Endothelial cell (in vitro differentiated cells): ENCODE measurements at places on chromosomes 13 and 19. TPM values are rescaled to one million over a fixed set of nuclear protein-coding genes. Genes with fewer than 3 reads are reported as not detected.

- DNase-seq = no peak
Measured at GRCh38 chr13:112356190-112356589, 20.0 kb upstream of the SPACA7 start.

GRCh38 chr13:54660277-54660676 lies 1631.7 kb downstream of the OLFM4 start:
- DNase-seq = no peak

GRCh38 chr13:39616087-39616694 lies 13.2 kb upstream of the LHFPL6 start:
- peak; percentile 64 for DNase-seq

DNA sequence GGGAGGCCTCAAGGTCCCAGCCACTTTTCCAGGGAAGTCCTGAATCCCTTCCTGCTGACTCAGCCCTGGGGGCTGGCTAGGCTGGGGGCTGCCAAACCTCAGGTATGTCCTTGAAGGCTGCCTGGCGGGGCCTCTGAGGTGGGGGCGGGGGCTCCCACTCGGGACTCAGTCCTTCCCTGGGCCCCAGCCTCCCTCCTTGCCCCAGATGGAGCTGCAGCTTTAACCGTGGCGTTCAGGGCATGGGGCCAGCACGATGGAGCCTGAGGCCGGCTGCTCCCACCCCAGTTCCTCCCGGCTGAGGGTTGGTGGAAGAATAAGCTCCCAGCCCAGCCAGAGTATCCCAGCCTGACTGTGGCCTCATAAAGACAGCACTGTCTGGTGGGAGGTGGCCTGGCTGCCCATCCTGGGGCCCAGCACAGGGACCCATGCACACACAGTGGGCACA lies 12.4 kb downstream of the CILP2 start:
- no peak for DNase-seq

DNA sequence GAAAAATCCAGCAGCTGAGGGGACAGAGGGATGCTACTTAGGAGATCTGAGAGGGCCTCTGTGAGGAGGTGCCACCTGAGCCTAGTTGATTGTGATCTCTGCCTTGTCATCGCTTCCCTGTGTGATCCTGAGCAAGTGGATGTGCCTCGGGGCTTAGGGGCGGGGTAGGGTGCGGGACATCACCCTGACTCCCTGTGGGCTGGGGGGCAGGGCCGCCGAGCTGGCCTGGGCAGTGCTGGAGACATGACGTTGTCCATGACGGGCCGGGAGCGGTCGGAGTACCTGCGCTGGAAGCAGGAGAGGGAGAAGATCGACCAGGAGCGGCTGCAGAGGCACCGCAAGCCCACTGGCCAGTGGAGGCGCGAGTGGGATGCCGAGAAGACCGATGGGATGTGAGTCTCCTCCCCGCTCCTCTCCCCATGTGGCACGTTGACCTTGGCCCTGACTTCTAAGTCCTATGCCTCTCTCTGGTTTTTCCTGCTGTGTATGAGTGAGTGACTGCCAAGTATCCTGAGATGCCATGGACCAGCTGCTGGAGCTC lies 8.2 kb upstream of the INAFM1 start:
- no peak for DNase-seq

DNA sequence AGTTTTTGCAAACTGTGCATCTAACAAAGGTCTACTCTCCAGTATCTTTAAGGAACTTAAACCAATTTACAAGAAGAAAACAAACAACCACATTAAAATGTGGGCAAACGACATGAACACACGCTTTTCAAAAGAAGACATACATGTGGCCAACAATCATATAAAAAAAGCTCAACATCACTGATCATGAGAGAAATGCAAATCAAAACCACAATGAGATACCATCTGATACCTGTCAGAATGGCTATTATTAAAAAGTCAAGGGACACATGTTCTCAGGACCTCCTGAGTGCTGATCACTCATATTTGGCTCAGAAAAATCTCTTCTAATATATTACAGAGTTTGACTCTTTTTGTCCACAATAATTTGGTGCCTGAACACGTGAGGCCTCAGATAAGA lies 14.2 kb upstream of the LILRB1 start:
- DNase-seq = no peak

DNA sequence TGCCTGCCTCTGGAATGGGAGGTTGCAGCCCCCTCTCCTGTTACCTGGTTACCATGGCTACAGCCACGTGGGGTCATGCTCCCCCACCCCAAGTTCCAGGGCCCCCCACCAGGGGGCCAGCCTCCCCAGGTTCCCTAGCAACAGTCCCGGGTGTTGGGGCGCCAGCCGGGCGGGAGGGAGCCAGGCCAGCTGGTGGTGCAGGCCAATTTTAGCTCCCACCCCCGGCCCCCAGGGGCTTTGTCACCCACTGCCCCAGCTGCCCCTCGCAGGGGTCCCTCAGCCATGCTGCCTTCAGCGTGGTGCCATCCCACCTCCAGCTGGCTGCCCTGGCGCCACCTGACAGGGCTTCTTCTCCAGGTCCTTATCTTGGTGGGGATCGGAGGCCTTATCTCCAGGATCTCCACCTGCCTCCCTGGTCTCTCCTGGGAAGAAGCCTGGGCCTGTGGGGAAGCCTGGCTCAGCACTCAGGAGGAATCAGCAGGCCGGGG lies 3.0 kb downstream of the MARK4 start:
- no peak for DNase-seq

- no peak for DNase-seq
Measured at GRCh38 chr13:39038569-39039030, 344 bp downstream of the NHLRC3 start.

DNA sequence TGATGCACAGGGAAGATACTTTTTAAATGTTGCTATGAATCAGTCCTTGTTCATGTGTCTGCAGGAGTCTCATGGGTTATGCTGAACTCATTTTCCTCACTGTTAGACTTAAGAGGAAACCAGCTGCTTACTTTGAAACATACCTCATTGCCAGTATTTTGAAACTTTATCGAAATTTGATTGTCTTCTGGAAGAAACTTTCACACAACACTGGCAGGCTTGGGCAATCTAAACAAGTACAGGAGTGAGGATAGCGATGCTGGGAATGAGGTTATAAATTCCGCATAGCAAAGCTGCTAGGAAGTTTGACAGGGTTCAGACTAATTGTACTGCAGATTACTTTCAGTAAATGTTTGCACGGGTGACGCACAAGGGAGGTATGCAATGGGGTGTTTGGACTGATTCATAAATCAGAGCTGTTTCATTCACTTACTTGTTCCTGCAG lies 245.7 kb downstream of the DNAJC15 start:
- DNase-seq = no peak

GRCh38 chr19:38394488-38394887 lies 6.0 kb downstream of the SPRED3 start:
- peak; percentile 65 for DNase-seq

The GEMIN7 gene
- 30.8 TPM for total RNA-seq

- peak; percentile 61 for DNase-seq
Measured at GRCh38 chr19:13781547-13781946, 7.3 kb downstream of the C19orf53 start.

GRCh38 chr13:99321709-99322108 lies 14.5 kb upstream of the GPR183 start:
- DNase-seq = no peak

- no peak for DNase-seq
Measured at GRCh38 chr13:76463314-76463713, 422.9 kb downstream of the KCTD12 start.

DNA sequence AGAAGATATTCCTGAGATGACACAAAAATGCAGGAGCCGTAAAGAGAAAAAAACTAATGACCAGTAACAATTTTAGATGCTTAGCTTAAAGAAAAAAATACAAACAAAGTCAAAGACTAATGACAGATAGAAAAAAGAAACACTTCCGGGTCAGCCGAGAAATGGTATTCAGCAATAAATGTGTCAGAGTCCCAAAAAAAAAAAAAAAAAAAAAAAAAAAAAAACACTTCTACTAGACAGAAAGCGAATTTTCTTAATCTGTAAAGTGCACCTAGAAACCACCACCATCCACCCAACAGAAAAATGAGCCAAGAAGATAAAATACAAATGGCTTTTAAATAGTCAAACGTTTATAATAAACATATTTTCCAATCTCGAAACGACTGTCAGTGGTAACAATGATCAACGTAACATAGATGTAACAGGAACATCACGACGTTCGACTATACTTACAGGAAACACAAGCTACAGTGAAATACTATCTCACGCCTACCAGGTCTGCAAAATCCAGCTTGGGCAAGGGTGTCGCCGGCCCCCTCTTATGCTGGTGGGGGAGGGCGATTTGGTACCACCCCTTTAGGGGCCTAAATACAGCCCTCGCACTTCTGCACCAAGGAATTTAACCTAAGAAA lies 10.6 kb downstream of the ABHD17A start:
- DNase-seq = no peak

The ZNF581 gene
- 47.2 TPM for total RNA-seq

The ZIC2 gene
- 3.8 TPM for total RNA-seq

GRCh38 chr19:42577016-42577415 lies 17.7 kb downstream of the CEACAM8 start:
- no peak for DNase-seq

- no peak for DNase-seq
Measured at GRCh38 chr19:30906871-30907270, 442.4 kb downstream of the TSHZ3 start.

The FLT3LG gene
- 1.4 TPM for total RNA-seq

DNA sequence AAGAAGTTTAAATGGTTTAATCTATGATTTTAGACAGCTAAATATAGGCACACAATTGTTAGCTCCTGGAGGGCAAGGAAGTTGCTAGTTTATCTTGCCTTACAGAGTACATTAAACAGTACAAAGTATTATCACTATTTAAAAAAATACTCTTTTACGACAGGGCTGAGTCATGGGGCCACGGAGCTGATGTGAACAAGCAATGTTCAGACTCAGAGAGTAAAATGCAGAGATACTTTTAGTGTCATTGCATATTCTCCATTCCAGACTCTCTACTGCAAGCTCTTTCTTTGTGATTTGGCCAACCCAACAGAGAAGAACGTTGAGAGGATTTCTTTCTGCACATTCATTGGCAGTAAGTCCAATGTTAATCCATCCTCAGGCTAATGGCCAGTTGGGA lies 352.4 kb downstream of the SPRY2 start:
- no peak for DNase-seq

GRCh38 chr19:28242317-28242927 lies 970.5 kb downstream of the UQCRFS1 start:
- DNase-seq = peak; percentile 58

DNA sequence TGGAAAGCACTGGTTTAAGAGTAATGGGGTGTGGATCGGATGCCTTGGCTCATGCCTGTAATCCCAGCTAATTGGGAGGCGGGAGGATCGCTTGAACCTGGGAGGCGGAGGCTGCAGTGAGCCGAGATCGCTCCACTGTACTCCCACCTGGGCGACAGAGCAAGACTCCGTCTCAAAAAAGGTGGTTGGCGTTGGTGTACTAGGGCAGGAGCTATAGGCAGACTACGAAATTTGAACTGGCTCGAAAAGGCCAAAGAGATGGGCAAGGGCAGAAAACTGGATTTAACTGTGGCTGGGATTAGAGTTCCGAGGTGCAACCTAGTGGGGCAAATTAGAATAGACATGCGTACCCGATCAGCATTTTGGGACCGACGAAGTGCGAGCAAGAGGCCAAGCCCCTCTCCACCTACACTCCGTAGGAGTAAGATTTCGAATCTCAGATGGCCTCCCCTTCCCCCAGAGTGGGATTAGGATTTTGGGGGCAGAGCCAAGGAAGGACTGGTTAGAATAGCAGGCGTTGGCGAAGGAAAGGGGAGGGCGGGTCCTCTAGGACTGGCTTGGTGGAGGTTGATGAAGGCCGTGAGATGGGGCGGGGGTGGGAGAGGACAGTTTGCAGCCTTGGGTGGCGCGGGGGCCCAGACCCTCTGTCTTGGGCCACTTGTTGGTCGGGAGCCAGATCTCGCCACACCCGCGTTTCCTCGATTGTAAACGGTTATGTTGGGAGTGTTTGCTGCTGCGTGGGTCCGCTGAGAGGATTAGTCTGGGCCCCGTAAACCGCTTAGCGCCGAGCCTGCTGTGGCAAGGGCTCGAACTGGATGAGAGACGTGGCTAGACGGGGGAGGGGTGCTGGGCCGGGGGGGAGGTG lies 2.0 kb upstream of the INAFM1 start:
- DNase-seq = no peak

DNA sequence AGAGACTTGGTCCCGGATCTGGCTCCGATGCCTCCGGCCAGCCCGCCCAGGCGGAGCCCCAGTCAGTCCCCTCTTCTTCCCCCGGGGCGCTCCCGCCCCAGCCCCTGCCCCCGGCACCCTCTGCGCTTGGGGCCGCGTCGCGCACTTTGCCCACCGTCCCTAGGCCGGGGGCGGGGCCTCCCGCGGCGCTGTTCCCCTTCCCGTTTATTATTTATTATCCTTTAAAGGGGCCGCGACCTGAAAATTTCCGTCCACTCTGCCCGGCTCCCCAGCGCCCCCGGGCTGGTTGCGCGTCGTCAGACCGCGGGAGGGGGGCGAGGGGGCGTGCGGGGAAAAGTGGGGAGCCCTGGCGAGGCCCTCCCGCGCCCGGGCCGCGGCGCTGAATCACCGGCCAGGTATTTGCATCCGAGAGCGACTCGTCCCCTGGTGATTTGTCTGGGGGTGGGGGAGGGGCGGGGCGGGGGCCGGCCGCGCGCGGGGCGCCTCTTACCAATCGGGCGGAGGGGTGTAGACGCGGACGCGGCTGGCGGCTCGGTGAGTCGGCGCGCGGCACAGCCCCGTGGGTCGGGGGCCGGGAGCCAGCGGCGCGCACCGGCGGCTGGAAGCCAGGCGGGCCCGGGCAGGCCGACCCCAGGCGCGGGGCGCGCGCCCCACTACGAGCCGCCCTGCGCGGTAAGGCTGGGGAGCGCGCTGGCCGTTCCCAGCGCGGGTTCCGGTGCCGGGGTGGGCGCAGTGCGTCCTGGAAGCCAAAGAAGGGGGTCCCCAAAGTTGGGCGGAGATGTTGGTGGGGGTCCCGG lies at the start of gene ARID3A:
TSS of gene ARID3A (plus strand) at position 510 of the 797 bp plus-strand sequence. CDS start 3,494 bp downstream, outside the sequence.
- peak; percentile 74 for DNase-seq

The KLK12 gene
- not detected for total RNA-seq

DNA sequence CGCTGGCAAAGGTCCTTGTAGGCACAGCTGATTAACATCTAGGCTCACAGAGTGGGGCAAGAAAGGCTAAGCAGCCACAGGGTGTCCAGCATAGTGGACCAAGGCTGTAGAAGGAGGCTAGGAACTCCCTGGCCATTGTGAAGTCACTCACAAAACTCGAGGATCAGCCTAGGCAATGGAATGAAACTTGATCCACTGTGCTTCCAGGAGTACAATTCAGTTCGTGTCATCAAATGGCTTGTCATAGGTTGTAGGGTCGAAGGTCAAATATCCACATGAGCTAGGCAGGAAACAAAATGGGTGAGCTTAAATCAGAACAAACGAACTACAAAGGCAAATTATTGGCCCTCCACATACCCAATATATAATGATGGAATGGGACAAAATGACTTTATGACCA lies 4.4 kb upstream of the FAM187B start:
- DNase-seq = no peak

DNA sequence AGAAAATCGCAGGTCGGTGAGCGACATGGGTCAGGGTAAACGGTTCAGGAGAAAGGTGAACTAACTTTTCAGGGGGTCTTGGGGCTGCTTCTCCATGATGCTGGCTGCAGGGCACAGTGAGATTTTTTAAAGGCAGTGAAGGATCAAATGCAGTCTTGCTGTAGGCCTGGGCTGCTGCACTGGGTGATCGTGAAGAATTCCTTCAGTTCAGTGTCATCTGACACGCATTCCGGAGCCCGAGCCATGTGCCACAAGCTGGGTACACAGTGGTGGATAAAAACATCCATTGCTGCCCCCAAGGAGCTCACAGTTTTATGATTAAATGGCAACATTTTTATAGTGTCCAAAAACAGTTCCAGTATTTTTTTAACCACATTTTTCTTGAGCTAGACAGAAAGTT lies 56.3 kb upstream of the GPR12 start:
- no peak for DNase-seq

- no peak for DNase-seq
Measured at GRCh38 chr13:46648166-46648607, 95.2 kb downstream of the LRCH1 start.

The TBXA2R gene
- total RNA-seq = 7.3 TPM

- peak; percentile 21 for DNase-seq
Measured at GRCh38 chr13:101144808-101145419, 271.4 kb downstream of the NALCN start.
